ENCODE measurements at places on chromosomes 5 and 9.

GRCh38 chr5:58191443-58191842, 268.4 kb downstream of the PLK2 start:
- no peak for DNase-seq

GRCh38 chr9:129428864-129429577, 191.9 kb downstream of the C9orf50 start:
- DNase-seq, result no peak

GRCh38 chr5:157828944-157829639, 29.9 kb downstream of the CLINT1 start:
- no peak for DNase-seq

DNA sequence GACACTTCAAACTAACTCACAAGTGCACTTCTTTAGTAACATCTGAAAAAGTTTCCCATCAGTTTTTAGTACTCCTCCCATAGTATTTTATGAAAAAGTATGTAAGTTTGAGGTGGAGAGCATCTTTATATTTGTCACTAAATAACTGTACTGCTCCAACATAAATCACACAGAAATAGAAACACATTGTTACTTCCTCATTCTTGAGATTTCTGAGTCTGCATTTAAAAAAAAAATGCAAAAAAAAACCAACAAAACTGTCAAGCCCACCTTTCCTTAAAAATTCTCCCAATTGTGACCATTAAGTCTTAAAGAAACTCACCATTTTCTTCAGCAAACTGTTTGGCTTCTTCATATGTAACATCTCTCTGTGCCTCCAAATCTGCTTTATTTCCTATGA, 18.7 kb downstream of the RAB14 start:
- no peak for DNase-seq

- DNase-seq, result no peak
Measured at GRCh38 chr9:34242830-34243229, 64.0 kb downstream of the UBAP1 start.

- DNase-seq, result peak; percentile 7
Measured at GRCh38 chr5:138789771-138790242, 36.6 kb downstream of the CTNNA1 start.

DNA sequence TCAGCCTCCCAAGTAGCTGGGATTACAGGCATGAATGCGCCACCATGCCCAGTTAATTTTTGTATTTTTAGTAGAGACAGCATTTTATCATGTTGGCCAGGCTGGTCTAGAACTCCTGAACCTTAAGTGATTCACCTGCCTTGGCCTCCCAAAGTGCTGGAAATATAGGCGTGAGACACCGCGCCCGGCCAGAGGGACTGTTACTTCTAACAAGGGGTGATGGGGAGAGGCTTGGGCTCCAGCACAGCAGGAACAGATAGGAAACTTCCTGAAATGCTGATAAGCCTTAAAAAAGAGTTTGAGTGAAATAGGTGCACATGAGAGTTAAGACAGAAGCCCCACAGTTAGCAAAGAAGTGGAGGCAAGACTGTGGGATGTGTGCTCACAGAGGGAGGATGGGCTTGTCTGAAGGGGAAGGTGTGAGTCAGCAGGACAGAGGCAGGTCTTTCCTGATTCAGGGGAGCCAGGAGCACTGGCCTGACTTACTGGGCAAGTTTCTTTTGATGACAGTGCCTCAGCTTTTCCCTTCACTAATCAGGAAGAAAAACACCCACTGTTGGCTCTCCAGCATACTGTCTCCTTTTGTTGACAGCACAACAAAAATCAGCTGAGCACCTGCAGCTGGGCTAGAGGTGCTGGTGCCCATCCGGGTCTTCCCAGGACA, 68.4 kb downstream of the RAD23B start:
- DNase-seq, result no peak

GRCh38 chr9:120808931-120809330, 15.7 kb upstream of the FBXW2 start:
- no peak for DNase-seq

GRCh38 chr9:117030254-117030768, 343.2 kb downstream of the TRIM32 start:
- DNase-seq, result no peak

GRCh38 chr9:134399435-134400056, 73.3 kb downstream of the RXRA start:
- DNase-seq, result no peak

DNA sequence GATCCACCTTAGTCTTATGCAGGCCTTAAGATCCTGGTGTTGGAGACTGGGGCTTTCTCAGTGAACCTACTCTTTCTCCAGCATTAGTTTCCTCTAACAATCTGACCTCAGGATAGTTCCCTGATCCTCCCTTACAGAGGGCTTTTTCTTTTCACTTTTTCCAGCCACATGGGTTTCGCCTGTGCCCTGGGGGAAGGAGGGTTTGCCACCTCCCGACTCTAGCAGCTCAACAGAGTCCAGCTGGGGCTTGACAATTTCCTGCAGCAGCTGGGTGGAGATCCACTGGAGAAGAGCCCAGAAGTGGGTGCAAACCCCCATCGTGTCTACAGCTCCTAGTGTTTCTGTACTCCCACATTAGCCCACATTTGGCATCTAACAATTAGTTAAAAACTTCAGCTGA, 7.6 kb upstream of the TMEM252 start:
- no peak for DNase-seq

- DNase-seq, result no peak
Measured at GRCh38 chr5:39430461-39430860, 5.7 kb upstream of the DAB2 start.

- no peak for DNase-seq
Measured at GRCh38 chr5:30040488-30041118, 1152.9 kb upstream of the CDH6 start.

GRCh38 chr9:347667-348292, 133.1 kb downstream of the DOCK8 start:
- no peak for DNase-seq

DNA sequence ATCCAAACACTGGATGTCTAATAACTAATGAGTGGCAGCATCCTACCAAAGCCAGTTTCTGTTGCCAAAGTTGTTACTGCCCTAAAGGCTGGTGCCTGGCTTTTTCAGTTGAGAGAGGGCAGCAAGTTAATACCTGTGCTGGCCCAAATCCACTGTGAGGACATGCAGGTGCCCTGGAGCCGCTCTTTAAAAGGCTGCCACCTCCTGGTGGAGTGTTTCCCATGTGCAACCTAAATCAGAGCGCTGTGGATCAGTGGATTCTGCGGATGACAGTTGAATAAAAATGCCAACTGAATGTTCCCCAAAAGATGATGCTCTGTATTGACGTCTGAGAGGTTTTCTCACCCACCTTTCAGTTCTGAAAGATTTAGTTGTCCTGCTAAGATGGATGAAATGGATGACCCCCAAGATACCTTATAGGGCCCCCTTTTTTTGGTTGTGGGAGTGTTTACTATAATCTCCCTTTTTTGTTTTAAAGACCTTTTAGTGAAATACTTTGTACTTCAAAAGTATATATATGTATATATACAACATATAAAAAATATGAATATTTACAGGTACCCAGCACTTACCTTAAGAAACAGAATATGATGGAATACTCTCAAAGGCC, 146.4 kb downstream of the EGFLAM start:
- DNase-seq, result no peak

DNA sequence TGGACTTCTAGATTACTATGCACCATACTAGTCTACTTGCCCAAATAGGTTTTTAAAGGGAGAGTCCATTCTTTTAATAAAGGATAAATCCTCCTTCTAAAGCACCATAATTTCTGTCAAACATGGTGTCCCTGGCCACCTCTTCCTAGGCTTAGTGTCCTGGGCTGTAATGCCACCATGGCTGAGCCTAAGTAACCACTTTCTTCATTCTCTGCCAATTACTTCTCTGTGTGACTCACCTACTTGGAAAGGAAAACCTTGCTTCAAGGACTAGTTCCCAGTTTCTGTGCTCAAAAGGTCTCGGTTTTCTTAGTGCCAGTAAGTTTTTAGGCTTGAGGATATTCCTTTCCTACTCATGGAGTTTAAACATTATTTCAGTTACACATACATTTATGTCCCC, 273.4 kb downstream of the DENND1A start:
- no peak for DNase-seq

DNA sequence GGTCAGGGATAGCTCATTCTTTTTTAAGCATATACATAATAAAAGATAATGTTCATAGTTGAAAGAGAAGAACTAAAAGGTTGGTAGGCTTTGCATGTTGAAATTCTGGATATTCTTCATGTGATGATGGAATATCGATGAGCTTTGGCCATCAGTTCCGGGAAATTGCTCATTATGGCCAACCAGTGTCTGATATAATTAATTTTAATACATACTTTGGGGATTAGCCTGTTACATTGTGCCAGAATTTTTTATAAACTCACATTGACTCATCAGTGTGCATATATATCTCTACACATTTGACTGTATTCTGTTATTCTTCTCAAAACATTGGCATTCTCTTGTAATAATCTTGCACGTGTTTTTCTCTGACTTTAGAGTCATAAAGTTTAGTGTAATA, 84.3 kb downstream of the NNT start:
- no peak for DNase-seq

- no peak for DNase-seq
Measured at GRCh38 chr5:92267830-92268229, 884.7 kb upstream of the ARRDC3 start.

DNA sequence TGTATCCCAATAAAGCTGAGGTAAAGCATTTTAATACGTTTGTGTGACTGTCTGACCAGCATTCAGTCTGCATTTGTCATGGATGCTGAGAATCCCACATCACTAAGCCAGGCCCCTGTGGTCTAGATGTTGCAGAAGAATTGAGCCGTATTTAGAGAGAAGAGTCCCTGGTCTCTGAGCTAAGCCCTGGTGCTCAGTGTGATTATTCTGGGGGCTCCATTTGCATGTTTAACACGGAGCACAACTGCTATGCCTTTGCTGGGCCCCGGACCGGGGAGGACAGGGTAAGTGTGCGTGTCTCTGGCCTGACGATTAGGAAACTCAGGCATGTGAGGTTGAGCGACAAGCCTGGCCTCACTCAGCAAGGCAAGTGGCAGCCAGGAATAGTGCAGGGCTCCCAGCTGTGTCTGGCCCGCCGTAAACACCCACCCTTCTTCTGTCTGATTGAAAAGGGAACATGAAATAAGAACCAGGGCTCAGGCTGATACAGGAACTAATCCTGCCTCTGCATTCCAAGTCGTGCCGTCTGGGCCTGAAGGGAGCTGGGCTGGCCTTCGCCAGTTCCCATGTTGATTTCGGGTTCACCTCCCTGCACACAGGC, 22.3 kb downstream of the FAM78A start:
- DNase-seq, result no peak

GRCh38 chr9:106929471-106930177, 66.7 kb downstream of the ZNF462 start:
- peak; percentile 77 for DNase-seq

GRCh38 chr9:86591472-86591871, 237.3 kb upstream of the TUT7 start:
- no peak for DNase-seq

GRCh38 chr9:89065921-89066320, 74.7 kb downstream of the S1PR3 start:
- no peak for DNase-seq

- DNase-seq, result no peak
Measured at GRCh38 chr9:93093127-93093876, 2.7 kb upstream of the CARD19 start.

- no peak for DNase-seq
Measured at GRCh38 chr5:107705402-107706014, 34.8 kb upstream of the EFNA5 start.

All from pulmonary artery endothelial cell (primary cell).